ENCODE measurements at places on chromosomes 5 and 9.

GRCh38 chr9:89984214-89984613 lies 379.4 kb downstream of the GADD45G start:
- peak; percentile 33 for DNase-seq

- DNase-seq, result no peak
These were observed 111.3 kb upstream of the ADRA1B start for GRCh38 chr5:159805021-159805420.

GRCh38 chr5:149944666-149945065 lies at the start of gene PDE6A:
PDE6A (minus strand) TSS chr5:149944793; CDS start chr5:149944673, 120 bp downstream.
- DNase-seq, result no peak

- DNase-seq, result peak; percentile 36
These were observed 129.5 kb downstream of the NIPBL start for GRCh38 chr5:37005946-37006540.

- DNase-seq, result no peak
These were observed 168.5 kb upstream of the FER start for GRCh38 chr5:108579236-108579635.

DNA sequence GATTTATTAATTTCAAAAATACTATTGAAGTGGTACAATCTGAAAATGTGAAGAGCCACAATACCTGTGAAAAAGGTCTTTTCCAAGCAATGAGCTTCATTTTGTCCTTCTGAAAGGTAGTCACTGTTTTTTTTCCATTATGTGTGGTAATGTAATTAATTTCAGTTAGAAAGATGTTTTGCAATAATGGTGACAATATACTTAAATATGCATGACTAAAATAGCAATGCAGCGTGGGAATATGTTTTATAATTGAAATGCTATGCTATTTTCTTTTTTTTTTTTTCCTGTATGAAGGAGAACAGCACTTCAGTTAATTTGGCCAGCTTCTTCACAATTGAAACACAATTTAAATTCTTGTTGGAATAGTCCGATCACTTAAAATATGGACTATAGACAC lies 41.9 kb downstream of the NPR3 start:
- no peak for DNase-seq

DNA sequence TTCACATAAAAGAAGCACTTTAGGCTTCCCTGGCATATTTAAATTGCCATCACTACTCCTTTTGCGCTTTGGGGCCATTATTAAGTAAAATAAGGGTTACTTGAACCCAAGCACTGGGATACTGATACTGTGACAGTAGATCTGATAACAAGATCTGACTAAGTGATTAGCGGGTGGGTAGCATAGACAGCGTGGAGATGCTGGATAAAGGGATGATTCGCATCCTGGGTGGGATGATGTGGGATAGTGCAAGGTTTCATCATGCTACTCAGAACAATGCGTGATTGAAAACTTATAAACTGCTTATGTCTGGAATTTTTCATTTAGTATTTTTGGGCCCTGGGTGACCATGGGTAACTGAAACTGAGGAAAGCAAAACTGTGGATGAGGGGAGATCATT lies 75.1 kb downstream of the PTTG1 start:
- DNase-seq, result no peak

- no peak for DNase-seq
These were observed 44.1 kb upstream of the SHISAL2B start for GRCh38 chr5:64646169-64646568.

DNA sequence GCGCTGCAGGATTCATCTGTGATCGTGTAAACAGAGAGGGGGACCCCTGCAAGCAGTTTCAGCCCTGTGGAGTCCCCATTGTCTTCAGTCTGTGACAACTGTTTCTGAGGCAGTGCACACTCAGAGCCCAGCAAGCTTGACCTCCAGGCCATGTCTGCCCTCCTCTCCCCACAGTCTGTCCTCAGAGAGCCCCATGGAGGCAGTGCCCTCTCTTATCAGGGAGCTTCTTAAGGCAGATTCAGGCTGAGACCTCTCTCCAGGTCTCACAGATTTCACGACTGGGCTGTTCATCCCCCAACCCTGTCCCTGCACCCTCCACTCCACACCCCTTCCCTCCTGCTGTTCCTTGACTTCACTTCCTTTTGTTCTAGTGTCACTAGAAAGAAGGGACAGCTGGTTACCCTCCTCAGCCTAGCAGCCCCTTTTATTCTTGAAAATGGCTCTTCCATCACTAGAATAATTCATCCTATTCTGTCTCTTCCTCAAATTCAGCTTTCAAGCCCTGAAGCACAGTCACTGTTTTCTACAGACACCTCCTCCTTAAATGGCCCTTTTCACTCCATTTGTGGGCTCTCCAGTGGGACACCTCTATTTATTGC lies 218.4 kb downstream of the MED10 start:
- no peak for DNase-seq

GRCh38 chr5:115627295-115627865 lies 1.5 kb upstream of the TMED7 start:
- DNase-seq, result no peak

DNA sequence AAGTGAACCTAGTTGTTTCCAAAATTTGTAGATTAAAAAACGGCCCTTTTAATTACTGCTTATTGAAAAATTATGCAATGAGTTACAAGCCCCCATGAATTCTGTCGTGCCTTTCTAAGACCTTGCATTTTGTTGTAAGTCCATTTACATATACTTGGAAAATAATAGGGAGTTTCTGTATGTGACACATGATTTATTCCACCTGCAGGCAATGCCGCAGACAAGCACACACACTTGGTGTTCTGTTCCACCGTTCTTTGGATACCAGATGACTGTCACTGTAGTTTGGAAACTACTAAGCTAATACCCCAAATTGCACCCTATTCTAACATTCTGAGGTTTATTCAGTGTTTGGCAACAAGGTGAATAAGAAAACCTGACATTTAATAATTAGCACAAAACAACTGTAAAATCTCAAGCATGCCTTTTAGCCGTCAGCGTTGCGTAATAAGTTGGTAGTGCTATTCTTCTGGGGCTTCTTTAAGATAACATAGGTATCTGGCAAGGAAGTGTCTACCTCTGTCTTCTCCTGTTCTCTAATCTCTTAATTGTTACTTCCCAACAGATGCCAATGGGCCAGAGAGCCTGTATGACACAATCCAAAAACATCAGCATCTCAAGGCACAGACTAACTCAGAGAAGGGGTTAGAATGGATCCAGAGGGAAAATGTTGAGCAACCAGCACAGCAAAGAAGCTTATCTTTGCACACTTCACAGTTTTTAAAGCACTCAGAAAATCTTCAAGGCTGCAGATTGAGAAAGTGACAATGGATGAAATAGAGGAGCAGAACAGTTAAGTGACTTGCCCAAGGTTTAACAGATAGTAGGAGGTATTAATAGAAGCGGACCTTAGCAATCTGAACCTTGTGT lies 48.2 kb upstream of the DPYSL3 start:
- DNase-seq, result no peak

DNA sequence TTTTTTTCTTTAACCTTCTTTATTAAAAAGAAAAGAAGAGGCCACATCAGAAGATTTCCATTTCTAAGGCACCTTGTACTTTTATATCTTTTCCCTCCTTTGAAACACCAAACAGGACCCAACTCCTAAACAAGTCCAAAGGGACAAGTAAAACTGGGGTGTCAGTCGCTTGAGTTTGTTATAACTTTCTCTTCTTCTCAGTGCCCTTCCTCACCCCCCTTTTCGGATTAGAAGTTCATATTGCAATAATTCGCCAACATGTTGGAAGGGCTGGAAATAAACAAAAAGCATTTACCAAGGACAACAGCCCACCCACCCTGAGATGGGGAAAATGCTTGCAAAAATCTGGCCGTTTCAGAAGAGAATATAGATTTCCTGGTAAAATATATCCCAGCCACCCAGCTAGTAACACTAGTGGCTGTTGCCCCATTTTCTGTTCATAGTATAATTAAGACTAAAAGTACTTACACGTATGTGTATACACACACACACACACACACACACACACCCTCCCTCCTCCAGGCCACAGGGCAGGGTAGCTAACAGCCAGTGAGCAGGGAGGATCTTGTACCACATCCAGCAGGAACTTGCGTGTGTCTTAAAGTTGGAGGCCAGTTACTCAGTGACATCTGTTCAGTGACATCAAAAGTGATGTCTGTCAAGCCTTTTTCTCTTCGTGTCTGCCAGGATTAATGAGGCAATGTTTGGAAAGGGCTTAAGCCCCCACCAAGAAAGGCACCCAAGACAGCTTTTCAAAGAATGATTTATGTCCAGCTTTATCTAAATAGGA lies 149.1 kb upstream of the KLF4 start:
- DNase-seq, result no peak

DNA sequence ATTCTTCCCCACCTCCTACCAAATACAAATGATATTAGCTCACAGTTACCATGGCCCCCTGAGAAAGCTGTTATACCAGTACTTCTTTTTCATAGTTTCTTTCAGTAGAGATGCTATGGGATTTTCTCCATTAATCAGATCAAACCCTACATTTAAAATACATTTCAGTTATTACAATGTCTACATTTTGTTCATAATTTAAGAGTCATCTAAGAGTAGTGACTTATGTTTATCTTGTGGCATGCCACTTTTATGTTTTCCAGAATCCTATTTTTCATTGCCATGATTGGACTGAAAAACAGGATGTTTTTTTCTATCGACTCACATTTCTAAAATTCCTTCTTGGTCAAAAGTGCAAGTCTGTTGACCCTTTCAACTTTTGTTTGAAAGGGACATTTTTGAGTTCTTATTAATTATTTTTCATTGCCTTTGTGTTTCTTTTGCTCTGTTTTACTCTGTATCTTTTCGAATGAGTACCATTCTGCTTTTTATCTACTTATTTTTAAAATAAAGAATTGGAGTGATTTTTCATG lies 77.4 kb upstream of the ANXA1 start:
- DNase-seq, result no peak

GRCh38 chr9:13186091-13186490 lies 93.4 kb downstream of the MPDZ start:
- DNase-seq, result no peak

- no peak for DNase-seq
These were observed 135.9 kb upstream of the KLF4 start for GRCh38 chr9:107625383-107625984.

DNA sequence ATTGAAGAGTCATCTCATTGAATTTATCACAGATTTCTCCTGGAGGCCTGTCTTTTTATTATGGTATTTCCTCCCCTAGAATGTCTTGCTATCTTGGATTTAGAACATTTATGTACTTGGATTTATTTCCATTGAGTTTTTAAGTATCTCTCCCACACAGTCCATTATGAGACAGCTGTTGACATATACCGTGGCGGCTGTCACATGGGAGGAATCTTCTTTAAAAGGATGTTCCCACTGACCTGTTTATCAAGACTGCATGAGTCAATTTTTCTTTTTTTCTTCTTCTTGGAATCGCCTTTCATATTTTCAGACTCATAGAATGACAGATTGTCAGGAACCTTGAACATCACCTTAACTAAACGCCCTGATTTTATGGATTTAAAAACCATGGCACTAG lies 2.9 kb upstream of the CAVIN4 start:
- DNase-seq, result no peak

DNA sequence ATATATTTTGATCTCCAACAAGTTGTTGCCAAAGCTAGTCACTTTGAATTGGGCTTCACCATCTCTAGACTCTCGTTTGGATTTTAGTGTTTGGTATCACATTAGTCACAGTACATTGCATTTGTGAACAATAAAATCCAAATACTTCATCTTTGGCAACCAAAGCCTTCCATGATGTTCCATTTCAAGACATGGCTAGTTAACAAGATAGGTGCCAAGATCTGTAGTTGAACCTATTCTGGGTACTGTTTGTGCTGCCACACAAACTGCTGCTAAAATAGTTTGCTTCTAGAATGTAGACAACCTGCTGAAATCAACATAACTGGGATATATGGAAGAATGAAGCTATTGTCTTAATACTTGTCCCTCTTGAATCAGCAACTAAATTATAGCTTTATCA lies 207.5 kb downstream of the LRRC70 start:
- DNase-seq, result no peak
